ENCODE measurements at places on chromosomes 5 and 9.

DNA sequence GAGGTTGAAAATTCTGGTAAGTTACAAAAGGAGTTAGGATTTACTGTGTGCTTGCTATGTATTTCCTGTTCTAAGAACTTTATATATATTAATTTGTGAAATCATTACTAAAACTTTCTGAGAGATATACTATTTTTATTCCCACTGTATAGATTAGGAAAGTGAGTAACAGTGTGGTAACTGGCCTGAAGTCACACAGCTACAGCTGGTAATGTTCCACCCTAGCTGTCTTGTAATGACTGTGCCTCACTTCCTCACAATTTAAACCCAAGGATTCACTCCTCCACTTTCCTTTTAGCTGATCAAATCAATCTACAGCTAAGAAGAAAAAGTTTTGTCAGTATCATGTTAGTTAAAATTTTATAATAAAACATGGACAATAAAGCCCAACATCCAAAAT, 278.8 kb downstream of the GAS1 start:
- DNase-seq, result no peak

GRCh38 chr5:172426086-172426485, 28.2 kb downstream of the SH3PXD2B start:
- no peak for DNase-seq

DNA sequence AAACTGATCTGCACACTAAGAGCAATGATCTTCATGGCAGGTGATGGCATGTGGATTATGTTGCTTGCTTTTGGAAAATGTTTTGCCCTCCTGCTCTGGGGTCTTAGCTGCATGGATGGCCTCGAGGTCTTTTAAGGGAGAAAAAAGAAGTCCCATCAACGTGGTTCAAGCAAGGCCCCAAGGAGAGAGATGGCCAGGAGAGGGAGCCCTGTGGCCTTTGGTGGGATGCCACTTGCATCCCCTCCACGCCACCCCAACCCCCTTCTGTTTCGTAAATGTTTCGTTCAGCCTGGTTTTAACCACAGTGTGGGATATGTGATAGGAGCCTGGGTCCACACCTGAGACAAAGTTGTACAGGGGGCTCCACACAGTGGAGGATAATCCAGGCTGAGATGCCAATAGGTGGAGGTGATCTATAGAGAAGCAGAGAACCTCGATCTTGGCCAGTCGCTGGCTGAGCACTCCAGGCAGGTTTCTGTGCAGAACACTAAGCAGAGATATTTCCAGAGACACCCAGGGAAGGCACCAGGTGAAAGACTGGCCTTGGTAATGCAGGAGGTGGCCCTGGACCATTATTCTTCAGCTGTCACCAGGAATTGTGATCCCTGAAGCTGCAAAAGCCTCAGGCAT, 25.8 kb upstream of the FRRS1L start:
- DNase-seq, result no peak

- DNase-seq, result no peak
Measured at GRCh38 chr9:111399772-111400563, 69.9 kb upstream of the OR2K2 start.

- DNase-seq, result no peak
Measured at GRCh38 chr9:126505697-126506346, 107.9 kb upstream of the LMX1B start.

DNA sequence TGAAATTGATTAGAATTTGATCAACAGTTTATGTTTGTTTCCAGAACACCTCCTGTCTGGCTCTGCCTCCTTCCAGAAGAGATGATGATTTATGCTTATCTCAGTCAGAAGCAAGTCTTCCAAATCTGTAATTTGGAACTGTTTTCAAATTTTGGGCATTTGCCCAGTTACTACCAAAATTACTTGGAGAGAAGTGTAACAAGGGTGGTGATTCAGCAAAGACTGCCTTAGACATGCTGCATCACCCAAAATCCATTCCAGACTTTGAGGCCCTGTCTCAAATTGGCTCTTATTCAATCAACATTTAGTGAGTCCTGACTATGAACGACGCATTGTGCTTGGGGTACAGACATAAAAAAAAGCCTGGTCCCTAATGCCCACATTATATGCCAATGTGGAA, 89.4 kb downstream of the SH3TC2 start:
- no peak for DNase-seq

- DNase-seq, result no peak
Measured at GRCh38 chr5:111223101-111223786, 940 bp upstream of the CAMK4 start.

- DNase-seq, result no peak
Measured at GRCh38 chr5:81241961-81242648, 9.0 kb downstream of the CKMT2 start.

DNA sequence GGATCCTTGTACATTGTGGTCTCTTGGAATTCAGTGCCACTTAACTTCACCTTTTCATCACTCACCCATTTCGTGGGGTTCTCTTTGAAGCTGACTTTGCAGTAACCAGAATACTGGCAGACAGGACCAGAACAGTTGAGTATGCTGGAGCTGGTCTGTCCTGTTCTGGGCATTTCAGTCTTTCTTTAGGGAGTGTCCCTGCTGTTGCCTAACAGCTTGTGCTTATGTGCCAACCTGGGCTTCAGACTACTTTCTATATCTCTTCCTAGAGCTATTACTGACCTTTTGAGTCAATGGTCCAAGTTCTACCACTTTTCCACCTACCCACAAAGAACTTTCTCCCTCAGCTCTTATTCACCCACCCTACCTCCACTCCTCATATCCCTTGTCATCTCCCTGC, 10.0 kb upstream of the INSL6 start:
- no peak for DNase-seq

DNA sequence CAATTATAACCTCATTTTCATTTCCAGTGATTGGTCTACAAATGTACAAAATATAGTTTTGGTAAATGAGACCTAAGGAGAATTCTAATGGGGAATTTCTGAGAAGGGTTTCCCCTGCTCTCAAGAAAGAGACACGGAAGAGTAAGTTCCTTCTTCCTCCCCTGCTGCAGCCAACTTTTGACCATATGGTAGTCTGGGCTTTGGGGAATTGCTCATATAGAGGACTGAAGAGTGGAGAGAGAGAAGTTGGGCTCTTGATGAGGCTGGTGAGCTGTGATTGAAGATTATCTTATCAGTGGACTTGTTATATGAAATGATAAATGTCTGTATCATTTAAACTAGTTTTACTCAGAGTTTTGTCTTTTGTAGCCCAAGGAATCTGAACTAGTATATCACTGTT, 4.3 kb upstream of the LNPEP start:
- no peak for DNase-seq
